Upper lobe of right lung (tissue), 1 donor: ENCODE measurements at places on chromosomes 3 and 15. TPM values are rescaled to one million over a fixed set of nuclear protein-coding genes. Genes with fewer than 3 reads are reported as not detected.

- no peak overlapping the region for H3K4me3 ChIP-seq
- H3K27me3 ChIP-seq: no peaks in the 10 kb centered on the region
- no peaks in the 10 kb centered on the region for H3K4me1 ChIP-seq
- no peaks in the 10 kb centered on the region for H3K36me3 ChIP-seq
- H3K27ac ChIP-seq: no peak overlapping the region
These were observed 121.5 kb upstream of the TSC22D2 start for GRCh38 chr3:150286390-150287147.

Gene DOCK3
- 2.7 TPM for total RNA-seq

- H3K27me3 ChIP-seq: no peaks in the 10 kb centered on the region
- peaks cover 40% of the 10 kb centered on the region for H3K36me3 ChIP-seq
- no peaks in the 10 kb centered on the region for H3K4me1 ChIP-seq
These were observed 21.4 kb upstream of the CELF6 start for GRCh38 chr15:72341361-72341760.

Gene PIF1
- 0.67 TPM for total RNA-seq

DNA sequence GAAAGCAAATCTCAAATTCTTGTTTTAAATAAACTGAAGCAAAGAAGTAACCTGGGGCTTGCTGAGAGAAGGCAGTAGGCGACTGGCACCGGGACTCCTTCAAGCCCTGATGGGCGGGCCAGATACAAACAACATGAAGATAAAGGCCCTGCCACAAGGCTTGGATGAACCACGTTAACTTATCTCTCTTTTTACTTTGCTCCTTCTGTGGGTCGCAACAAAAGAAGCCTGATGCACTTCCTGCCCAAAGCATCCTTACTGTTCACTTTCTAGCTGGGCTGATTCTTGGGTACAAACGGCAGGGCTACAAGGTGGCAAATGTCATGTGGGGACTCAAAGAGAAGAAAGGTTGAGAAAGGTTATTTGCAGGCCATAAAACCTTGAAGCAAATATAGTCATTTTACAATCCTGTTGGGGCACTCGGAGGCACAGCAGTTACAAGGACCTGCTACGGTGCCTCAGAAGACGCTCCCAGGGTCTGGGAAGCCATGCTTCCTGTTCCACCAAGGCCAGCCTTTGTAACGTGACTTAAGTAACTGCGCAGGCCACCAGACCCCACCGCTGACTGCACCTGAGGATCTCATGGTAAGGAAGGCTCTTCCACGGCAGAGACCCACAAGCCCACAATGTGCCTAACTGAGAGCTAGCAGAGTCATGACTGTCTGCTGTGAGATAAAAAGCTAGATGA is 71.1 kb downstream of the CHSY1 start:
- DNase-seq: no peak
- peak overlapping the region; percentile 31 for H3K27ac ChIP-seq
- no peaks in the 10 kb centered on the region for H3K27me3 ChIP-seq
- no peak overlapping the region for H3K4me3 ChIP-seq
- H3K4me1 ChIP-seq: peaks cover 56% of the 10 kb centered on the region
- peaks cover 12% of the 10 kb centered on the region for H3K36me3 ChIP-seq

DNA sequence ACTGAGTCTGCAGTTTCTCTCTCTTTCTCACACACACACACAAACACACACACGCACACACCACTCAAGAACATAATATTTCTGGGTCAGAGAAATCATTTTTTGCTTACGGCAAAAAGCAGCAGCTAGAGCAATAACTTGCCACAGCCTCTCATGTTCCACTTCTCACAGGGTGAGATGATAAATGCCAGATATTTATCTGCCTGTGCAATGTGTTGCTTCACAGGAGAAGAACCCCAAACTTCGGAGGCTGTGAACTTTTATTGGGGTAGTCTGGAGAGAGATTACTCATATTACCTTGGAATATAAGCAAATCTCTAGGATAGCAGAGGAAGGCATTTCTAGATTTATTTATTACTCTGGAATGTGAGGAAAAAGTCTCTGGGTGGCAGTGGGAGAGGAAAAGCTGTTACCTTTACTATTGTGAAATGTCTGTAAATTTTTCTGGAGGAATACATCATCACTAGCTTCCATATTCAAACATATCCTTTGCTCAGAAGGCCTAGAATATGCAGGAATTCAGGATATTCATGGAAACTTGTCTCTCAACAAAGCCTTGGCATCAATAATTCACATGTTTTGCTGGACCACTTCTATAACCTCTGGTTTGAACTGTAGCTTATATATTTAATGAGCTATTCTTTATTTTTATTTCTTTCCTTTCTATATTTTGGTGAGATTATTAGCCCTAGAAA is 369.2 kb downstream of the NSUN3 start:
- H3K4me1 ChIP-seq: no peaks in the 10 kb centered on the region
- DNase-seq: no peak
- no peaks in the 10 kb centered on the region for H3K36me3 ChIP-seq
- no peaks in the 10 kb centered on the region for H3K27me3 ChIP-seq
- no peak overlapping the region for H3K27ac ChIP-seq

Gene ZNF385D
- 9.4 TPM for total RNA-seq

DNA sequence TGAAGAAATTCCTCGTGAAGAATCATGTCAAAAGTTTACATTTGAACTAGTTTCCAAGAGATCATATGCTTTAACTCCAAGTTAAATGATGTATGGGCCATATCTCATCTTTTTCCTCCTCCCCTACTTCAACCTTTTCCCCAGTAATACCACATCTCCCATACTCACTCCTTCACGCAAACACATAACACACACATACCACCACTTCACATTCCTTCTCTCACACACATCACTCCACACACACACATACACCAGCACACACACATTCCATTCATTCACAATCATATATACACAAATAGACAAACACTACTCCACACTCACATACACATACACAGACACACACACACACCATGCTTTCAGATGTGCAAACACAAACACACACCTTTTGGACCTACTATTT is 769.0 kb upstream of the NR2F2 start:
- H3K36me3 ChIP-seq: no peaks in the 10 kb centered on the region
- H3K4me3 ChIP-seq: no peak overlapping the region
- DNase-seq: no peak

- H3K27ac ChIP-seq: no peak overlapping the region
- no peak for DNase-seq
- no peaks in the 10 kb centered on the region for H3K27me3 ChIP-seq
- no peaks in the 10 kb centered on the region for H3K4me1 ChIP-seq
- no peak overlapping the region for H3K4me3 ChIP-seq
These were observed 209.5 kb downstream of the ZIC1 start for GRCh38 chr3:147618691-147619090.

GRCh38 chr3:4507024-4507596 is 14.0 kb downstream of the ITPR1 start:
- no peaks in the 10 kb centered on the region for H3K36me3 ChIP-seq
- no peak overlapping the region for H3K27ac ChIP-seq
- peaks cover 34% of the 10 kb centered on the region for H3K4me1 ChIP-seq
- H3K4me3 ChIP-seq: no peak overlapping the region
- H3K27me3 ChIP-seq: no peaks in the 10 kb centered on the region

- DNase-seq: no peak
- no peaks in the 10 kb centered on the region for H3K27me3 ChIP-seq
- H3K27ac ChIP-seq: peak overlapping the region; percentile 97
- no peaks in the 10 kb centered on the region for H3K36me3 ChIP-seq
- H3K4me1 ChIP-seq: peaks cover 28% of the 10 kb centered on the region
- H3K4me3 ChIP-seq: peak overlapping the region; percentile 9
These were observed 112.4 kb upstream of the BHLHE40 start for GRCh38 chr3:4866866-4867265.

GRCh38 chr15:57550640-57551039 is 41.1 kb upstream of the MYZAP start:
- peak overlapping the region; percentile 74 for H3K27ac ChIP-seq
- peak; percentile 83 for DNase-seq
- no peaks in the 10 kb centered on the region for H3K36me3 ChIP-seq
- H3K27me3 ChIP-seq: no peaks in the 10 kb centered on the region

DNA sequence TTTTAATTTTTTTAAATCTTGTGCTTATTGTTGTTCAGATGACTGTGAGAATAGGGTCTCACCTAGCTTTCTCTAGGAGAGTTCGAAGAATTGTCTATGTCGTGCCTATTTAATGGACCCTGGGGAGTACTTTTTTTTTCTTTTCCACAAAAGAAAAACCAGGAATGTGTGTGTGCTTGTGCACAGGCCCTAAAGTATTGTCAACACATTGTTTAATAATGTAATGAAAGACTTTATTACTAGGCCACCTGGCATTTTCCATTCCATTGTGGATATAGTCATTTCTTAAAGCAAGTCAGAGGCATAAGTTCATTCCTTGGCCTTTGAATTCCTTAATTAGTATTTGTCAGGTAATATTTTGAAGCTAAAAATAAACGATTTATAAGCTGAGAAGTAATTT is 135.9 kb downstream of the KLHL25 start:
- DNase-seq: no peak
- no peak overlapping the region for H3K4me3 ChIP-seq
- peaks cover 97% of the 10 kb centered on the region for H3K36me3 ChIP-seq
- H3K4me1 ChIP-seq: no peaks in the 10 kb centered on the region
- H3K27me3 ChIP-seq: no peaks in the 10 kb centered on the region

DNA sequence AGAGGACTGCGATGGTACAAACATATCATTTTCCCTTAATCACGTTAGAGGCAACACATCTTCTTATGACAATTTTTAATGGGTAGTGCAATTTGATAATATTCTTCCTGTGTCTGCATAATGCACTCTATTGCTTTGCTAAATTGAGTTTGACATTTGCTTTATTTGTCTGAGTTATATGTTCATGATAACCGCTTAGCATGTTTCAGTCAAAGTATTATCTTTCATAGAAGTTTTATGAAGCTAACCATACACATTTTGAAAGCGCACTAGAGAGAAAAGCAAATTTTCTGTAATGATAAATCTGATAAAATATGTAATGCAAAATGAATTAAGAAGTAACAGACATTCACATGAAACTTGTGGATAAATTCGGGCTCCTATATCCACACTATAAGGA is 1276.9 kb downstream of the ZPLD1 start:
- no peaks in the 10 kb centered on the region for H3K27me3 ChIP-seq
- no peaks in the 10 kb centered on the region for H3K36me3 ChIP-seq
- H3K27ac ChIP-seq: no peak overlapping the region
- no peak for DNase-seq

DNA sequence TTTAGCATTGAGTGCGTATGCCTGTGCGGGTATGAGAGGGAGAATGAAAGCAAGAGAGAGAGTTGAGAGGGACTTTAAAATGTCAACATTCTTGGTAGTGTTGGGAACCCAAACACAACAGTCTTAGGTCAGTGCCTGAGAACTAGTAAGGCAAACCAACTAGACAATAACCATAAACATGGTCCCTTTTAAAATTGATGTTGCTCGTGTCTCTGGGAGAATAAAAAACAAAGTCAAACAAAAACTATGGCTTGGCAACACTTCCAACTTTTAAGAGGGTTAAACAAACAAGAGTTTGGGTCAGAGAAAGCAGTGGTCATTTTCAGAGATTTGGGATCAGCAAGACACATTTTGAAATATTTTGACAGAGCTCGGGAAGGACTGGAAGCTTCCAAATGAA is 146.7 kb upstream of the THBS1 start:
- no peaks in the 10 kb centered on the region for H3K27me3 ChIP-seq
- no peak overlapping the region for H3K27ac ChIP-seq
- DNase-seq: no peak
- H3K36me3 ChIP-seq: no peaks in the 10 kb centered on the region
- peaks cover 27% of the 10 kb centered on the region for H3K4me1 ChIP-seq

Gene ADGRG7
- total RNA-seq: not detected
